ENCODE measurements at places on chromosomes 2 and 18.
A peak's percentile ranks its signal among the peaks of the same experiment; 100 is the strongest.

DNA sequence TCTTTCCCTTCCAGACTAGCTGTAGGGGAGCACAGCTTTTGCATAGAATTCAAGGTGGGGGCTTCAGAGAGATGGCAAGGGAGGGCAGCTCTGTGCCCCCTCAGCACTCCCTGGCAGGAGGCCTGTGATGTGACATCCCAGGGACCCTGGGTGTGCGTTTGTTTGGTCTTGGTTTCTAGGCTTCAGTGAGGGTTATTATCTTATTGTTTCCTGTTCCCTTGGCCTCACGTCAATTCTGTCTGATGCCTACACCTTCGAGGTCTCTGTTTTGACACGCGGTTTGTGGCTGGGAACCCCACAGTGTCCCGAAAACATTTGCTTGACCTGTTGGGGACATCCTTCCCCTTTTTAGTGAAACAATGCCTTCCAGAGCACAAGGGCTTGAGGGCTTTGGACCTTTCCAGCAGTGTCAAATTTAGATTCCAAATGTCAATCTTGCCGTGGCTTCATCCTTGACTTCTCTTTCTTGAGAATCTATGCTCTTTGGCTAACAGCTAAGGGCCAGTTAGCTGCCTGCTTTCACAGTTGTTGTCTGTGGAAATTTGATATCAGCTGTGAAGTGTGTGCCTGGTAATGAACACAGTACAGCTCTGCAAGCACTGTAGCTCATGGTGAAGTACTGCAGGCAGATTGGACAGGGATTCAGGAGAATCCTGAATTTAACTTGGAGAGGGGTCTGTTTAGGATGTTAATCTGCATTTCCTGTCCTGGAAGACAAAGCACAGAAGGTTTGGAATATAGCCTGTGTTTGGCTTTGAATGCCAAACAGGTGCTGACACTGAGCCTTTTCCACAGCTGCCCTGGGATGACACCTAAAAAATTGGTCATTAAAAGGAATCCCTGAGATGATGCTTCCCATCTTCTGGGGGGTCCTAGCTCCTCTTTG lies 108.2 kb upstream of the CXCR4 start:
- no peak for DNase-seq

DNA sequence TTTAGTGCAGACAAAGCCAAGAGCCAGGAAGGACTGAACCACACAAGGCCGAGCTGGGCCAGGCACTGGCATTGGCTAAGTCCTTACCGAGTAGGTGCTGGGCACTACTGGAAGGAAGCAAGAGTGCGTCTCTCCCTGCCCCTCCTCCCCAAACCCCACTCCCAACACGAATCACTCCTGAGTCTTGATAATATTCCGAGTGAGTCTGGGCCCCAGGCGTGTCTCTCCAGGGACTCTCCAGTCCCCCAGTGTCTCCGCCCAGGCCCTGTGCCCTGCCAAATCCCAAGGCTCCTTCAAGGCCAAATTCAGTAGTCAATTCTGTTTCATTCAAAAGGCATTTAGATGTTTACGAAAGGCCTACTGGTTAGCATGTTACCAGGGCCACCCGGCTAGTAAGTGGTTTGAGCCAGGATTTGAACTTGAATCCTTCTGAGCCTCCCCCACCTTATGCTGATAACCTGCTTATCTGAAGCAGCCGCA lies 82.8 kb downstream of the GLI2 start:
- DNase-seq = peak; percentile 95

GRCh38 chr2:174331595-174332216 lies 3.0 kb upstream of the SP9 start:
- no peak for DNase-seq

- DNase-seq = no peak
Measured at GRCh38 chr2:164535280-164536025, 85.8 kb downstream of the GRB14 start.

GRCh38 chr18:74155276-74155675 lies 7.0 kb downstream of the TIMM21 start:
- peak; percentile 53 for DNase-seq

- no peak for DNase-seq
Measured at GRCh38 chr2:237092506-237092905, 6.8 kb downstream of the COPS8 start.

GRCh38 chr2:95298486-95299111 lies 1.5 kb downstream of the KCNIP3 start:
- no peak for DNase-seq

Data from fibroblast of skin of right biceps (primary cell).